ENCODE measurements at places on chromosomes 1 and 21. TPM values are rescaled to one million over a fixed set of nuclear protein-coding genes. Genes with fewer than 3 reads are reported as not detected.

Gene MCOLN2
- 6.4 TPM for total RNA-seq

DNA sequence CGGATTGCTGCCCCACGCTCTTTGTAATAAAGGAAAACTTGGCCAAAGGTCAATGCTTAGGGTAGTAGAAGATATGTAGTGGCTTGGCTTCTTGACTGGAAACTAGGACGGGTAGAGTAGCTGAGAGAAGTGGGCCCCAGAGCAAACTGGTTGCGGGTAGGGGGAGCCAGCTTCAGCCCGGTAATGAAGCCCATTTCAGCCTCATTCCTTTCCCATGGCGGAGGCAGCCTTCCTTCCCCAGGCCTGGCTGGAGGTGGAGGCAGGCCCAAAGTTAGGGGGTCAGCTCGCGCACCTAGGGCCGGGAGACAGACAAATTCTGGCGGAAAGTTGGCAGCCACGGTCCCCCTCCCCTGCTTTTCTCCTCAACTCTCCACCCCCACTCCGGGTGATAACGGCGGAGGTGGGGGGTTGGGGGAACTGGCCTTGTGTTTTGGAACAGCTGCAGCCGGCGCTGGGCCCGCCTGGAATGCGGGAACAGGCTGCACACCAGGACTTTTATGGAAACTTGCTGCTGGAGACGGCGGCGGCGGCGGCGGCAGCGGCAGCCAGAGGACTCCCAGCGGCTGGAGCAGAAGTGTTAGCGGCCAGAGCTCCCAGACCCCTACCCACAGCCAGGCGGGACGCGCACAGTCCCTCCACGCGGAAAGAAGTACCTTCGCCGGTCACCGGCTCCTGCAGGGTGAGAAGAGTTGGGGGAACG, at the start of gene NEXN:
TSS of gene NEXN (plus strand) at position 544 of the 700 bp plus-strand sequence. CDS start 27,483 bp downstream, outside the sequence.
- peaks cover 14% of the 10 kb centered on the region for H3K4me1 ChIP-seq
- H3K27me3 ChIP-seq: peaks cover 4% of the 10 kb centered on the region
- no peak within 1 kb of the TSS for H3K4me3 ChIP-seq
- no peak within 1 kb of the TSS for H3K27ac ChIP-seq
- H3K36me3 ChIP-seq: no peaks in the 10 kb centered on the region

DNA sequence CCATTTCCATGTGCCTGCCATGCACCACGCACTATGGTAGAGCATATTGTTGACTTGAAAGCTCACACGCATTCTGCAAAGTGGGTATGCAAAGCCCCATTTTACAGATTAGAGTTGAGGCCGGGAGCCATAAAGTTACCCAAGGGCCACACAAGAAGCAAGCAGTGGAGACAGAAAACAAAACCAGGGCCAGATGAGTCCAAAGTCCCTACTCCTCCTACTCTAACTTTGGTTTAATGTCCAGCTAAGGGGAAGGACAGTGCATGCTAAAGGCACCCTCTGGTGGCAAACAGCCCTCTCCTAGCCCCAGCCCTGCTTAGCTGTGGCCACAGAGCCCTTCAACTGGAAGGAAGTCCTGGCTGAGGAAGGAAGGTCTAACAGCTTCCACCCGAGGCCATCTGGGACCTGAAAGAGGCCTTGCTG, 74.9 kb downstream of the SLC66A1 start:
- peaks cover 43% of the 10 kb centered on the region for H3K36me3 ChIP-seq
- no peak overlapping the region for H3K4me3 ChIP-seq
- no peak overlapping the region for H3K27ac ChIP-seq

Gene WNT4
- not detected for total RNA-seq

DNA sequence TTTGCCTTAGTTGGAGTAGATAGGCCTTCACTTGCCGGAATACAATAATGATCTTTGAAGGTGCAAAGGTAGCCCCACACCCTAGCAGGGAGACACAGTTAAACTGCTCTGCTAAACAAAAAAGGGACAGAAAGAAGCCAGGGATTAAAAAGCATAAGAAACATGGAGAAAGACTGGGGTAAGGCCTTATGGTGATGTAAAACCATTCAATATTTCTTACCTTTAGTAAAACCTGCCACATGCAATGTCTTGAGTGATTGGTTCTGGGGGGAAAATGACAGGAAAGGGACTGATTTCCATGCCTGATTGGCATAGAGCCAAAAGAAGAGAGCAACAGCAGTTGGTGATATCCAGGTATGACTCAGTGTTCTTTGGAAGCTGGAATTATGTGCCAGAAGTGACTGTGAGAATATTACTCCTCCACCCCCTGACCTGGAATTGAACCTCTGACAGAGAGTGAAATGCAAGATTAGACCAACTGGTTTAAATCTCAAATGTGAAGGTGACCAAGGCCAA, 8.1 kb downstream of the DNASE2B start:
- no peak for DNase-seq
- H3K4me1 ChIP-seq: no peaks in the 10 kb centered on the region
- H3K27me3 ChIP-seq: peaks cover 4% of the 10 kb centered on the region
- no peak overlapping the region for H3K4me3 ChIP-seq
- H3K27ac ChIP-seq: no peak overlapping the region

DNA sequence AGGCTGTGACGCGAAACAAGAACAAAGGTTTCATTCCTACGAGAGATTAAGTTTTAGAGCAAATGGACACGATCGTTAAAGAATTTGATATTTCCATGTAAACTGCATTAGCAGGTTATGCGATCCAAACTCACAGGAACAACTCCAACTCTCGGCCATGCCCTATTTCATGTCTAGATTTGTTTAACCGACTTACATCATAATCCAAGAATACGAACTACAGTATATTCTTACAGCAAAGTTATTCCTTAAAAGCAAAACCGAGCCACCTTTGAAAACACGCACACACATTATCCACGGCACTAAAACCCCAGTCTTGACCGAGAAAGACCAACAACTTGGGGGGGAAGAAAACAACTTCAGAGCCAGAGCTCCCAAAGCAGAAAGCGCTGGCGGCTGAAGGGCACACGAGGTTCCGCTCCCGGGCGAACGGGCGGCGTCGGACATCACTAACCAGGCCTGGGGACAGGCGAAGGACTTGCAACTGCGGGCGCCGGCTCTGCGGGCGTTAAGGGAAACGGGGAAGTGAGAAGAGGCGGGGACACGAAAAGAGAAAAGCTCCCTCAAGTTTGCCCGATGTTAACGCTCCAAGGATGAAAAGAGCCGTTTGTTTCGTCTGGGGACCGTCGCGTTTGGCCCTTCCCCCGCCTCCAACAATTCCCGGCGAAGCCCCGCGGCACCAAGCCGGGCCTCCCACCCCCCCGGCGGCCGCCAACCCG, 690 bp downstream of the B3GALNT2 start:
- no peaks in the 10 kb centered on the region for H3K27me3 ChIP-seq
- H3K4me3 ChIP-seq: peak overlapping the region; percentile 74
- DNase-seq: peak; percentile 18
- H3K27ac ChIP-seq: peak overlapping the region; percentile 94

DNA sequence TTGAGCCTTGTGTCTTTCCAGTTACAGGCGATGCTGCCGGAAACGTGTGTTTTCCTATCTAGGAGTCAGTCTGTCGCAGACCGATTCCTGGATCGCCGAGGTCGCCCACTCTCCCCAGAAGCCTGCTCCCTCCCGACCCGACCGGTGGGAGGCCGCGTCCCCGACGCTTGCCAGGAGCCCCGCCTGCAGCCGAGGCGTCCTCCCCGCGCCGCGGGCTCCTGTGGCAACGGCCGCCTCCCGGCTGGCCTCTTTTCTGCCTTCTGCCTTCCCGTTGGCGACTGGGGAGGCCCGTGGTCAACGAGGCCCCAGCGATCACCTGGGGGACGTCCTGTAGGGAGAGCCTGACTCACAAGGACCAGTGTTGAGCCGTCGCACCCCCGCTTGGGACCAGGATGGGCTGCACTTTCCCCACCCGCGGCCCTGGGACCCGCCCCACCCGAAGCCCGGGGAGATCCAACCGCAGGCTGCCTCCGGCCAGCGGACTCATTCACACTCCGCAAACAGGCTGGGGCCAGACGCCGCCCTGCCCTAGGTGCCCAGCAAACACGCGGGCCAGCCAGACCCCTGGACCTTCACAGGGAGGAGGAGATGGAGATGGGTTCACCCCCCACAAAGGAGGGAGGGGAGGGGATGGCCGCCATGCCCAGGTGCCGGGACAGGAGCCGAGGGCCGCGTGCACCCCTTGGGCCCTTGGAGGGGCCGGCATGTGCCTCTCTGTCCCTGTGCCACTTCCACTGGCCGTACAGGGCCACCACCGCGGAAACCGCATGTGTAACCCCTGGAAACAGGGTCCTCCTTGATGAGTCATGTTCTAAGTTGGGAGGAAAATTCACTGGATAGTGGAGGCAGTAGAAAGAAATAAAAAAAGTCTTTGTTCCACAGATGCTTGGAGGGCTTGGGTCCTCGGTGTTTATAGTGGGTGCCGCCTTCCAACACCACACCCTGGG, 7.2 kb upstream of the COL6A1 start:
- no peak overlapping the region for H3K27ac ChIP-seq
- no peaks in the 10 kb centered on the region for H3K27me3 ChIP-seq
- H3K36me3 ChIP-seq: no peaks in the 10 kb centered on the region
- no peak overlapping the region for H3K4me3 ChIP-seq

GRCh38 chr21:43355925-43356289, 71.0 kb downstream of the SIK1 start:
- no peaks in the 10 kb centered on the region for H3K4me1 ChIP-seq
- no peaks in the 10 kb centered on the region for H3K27me3 ChIP-seq
- H3K36me3 ChIP-seq: no peaks in the 10 kb centered on the region
- H3K27ac ChIP-seq: no peak overlapping the region
- H3K4me3 ChIP-seq: no peak overlapping the region

GRCh38 chr1:221141606-221142285, 262.5 kb downstream of the HLX start:
- DNase-seq: no peak
- no peaks in the 10 kb centered on the region for H3K36me3 ChIP-seq
- H3K4me1 ChIP-seq: no peaks in the 10 kb centered on the region
- H3K27me3 ChIP-seq: no peaks in the 10 kb centered on the region
- no peak overlapping the region for H3K4me3 ChIP-seq

Gene SLAMF8
- not detected for total RNA-seq

Gene KMO
- total RNA-seq: not detected

Data from CD4-positive, CD25-positive, alpha-beta regulatory T cell (primary cell).